Fibroblast of lung (primary cell): ENCODE measurements at places on chromosomes 4 and X.
A peak's percentile ranks its signal among the peaks of the same experiment; 100 is the strongest.

DNA sequence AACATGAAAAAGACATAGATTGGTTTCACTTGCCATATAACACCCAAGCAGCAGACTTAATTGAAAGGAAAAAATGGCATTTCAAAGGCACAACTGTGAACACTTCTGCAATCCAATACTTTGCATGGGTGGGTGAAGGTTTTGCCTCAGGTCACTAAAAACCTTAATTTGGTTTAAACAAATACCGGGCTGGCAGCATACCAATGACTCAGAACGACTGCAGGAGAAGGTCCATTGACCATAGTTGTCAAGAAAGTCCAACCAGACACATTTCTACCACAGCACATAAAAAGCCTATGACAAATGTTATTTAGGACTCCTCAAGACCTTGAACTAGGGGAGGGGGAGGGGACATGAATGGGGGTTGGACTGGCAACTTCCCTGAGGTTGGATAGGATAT, 183.6 kb upstream of the TRPC5 start:
- DNase-seq = no peak

DNA sequence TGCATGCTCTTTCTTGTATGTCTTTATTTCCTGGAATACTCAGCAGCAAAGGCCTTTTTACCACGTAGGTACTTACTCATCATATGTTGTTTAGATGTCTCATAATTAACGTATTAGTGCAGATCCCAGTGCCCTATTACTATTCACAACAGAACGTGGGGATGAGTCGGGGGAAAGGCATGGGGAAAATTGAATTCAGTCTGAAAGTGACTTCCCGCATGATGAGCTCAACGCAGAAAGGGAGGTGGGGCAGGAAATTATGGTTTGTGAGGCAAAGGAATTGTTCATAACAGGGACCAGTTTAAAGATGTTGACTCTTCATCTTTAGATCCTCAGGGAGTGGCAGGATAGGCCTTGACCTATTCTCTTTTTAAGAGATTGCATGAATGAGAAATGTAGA, 2.0 kb upstream of the TMPRSS11D start:
- peak; percentile 97 for DNase-seq

- DNase-seq = no peak
Observed at GRCh38 chrX:56385336-56385735, 153.2 kb downstream of the KLF8 start.

DNA sequence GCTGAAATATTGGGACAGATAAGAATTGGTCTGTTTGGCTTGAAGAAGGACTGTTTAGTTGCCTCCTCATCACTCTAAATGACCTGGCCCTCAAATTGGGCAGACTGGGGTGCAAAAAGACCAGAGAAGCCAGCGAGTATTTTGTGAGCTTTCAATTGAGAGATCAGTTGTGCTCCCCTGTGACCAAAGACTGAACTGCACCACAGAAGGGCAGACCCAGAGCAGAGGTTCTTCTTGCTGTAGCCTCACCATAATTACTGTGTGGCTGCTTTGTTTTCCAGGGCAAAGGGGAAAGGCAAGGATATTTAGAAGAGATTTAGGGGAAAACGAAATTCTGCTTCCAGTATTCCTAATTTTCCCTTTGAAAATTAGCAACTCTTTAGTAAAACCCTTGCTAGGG, 104.0 kb upstream of the MBNL3 start:
- no peak for DNase-seq

- DNase-seq = peak; percentile 59
Observed at GRCh38 chr4:124970011-124970410, 257.5 kb upstream of the ANKRD50 start.

- DNase-seq = no peak
Observed at GRCh38 chr4:173934933-173935620, 348.4 kb downstream of the FBXO8 start.

- peak; percentile 33 for DNase-seq
Observed at GRCh38 chr4:152937336-152938236, 1.5 kb downstream of the FHDC1 start.

- peak; percentile 3 for DNase-seq
Observed at GRCh38 chr4:148443512-148444295, 1.5 kb upstream of the NR3C2 start.
